ENCODE measurements at places on chromosomes 2 and 18.

DNA sequence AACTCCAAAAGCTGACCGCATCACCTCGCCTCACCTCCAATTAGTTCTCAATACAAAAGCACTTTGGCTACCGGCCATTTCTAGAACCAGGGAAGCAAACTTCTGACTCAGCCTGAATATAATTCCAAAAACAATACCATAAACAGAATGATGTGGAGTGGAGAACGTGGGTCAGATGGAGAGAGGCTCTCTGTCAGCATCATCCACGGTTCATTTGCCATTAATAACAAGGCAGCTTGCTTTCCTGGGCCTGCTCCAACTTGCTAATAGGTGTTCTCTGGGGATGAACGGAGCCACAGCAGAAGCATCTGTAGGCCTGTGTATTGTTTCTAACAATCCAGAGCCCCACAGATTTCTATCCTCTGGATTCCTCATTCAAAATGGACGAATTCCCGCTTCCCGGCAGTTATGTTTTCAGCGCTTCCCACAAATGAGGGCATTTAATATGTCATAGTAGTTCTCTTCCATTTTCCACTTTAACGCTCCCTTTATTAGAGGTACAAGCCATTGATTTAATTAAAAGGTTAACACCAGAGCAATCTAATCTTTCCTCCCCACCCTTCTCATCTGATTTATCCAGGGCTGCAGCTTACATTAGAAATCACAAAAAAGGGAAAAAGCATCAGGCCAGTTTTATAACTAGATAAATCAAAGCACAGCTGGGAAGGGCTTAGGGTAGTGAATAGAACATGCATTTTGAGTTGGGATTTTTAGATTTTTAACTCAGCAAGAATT, 23.2 kb upstream of the CNTNAP5 start:
- no peak for DNase-seq

DNA sequence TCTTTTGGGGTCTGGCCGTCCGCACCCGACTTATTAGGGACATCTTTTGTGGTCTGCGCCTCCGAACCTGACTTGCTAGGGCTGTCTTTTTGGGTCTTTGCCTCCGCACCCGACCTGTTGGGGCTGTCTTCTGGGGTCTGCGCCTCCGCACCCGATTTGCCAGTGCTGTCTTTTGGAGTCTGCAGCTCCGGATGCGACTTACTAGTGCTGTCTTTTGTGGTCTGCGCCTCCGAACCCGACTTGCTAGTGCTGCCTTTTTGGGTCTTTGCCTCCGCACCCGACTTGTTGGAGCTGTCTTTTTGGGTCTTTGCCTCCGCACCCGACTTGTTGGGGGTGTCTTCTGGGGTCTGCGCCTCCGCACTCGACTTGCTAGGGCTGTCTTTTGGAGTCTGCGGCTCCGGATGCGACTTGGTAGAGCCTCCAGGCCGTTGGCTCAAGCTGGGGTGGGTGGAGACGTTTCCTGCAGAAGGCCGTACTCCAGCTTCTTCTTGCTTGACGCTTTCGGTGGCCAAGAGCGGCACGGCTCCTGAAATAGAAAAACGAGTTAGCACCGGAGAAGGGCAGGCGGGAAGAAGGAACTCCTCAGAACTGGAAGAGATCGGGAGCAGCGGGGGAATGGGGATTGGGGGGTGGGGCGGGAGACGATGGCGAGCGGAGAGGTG, 498 bp downstream of the TGOLN2 start:
- peak; percentile 75 for DNase-seq

GRCh38 chr18:79422783-79423165, 27.0 kb downstream of the NFATC1 start:
- no peak for DNase-seq

DNA sequence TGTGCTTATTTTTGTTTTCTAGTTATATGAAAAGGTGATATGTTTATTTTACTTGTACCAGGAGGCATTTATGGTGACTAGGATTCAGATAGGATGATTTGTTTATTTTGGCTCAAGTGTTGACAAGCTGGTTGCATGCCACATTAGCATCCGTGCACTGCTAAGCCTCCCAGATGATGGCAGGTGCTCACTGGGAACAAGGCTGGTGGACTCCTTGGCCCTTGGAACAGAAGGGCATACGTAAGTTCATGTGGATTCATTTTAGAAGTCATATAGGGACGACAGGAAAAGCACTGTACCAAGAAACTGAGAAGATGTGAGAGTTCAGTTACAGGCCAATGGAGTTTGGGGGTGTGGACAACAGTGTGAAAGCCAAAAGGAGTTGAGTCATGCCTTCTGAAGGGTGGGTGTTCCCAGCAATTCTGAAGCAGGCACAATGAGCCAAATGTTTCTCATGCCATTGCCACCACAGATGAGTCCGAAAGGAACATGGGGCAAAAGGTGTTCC, 166.2 kb downstream of the PHLPP1 start:
- no peak for DNase-seq

GRCh38 chr2:128783896-128784295, 465.2 kb upstream of the HS6ST1 start:
- DNase-seq: no peak

- DNase-seq: no peak
Observed at GRCh38 chr2:189372688-189373257, 68.5 kb upstream of the WDR75 start.

- no peak for DNase-seq
Observed at GRCh38 chr2:65781756-65782155, 349.4 kb upstream of the SPRED2 start.

GRCh38 chr2:238941262-238941792, 93.4 kb downstream of the TWIST2 start:
- DNase-seq: no peak

- no peak for DNase-seq
Observed at GRCh38 chr2:50347358-50348044, 684.4 kb downstream of the NRXN1 start.

DNA sequence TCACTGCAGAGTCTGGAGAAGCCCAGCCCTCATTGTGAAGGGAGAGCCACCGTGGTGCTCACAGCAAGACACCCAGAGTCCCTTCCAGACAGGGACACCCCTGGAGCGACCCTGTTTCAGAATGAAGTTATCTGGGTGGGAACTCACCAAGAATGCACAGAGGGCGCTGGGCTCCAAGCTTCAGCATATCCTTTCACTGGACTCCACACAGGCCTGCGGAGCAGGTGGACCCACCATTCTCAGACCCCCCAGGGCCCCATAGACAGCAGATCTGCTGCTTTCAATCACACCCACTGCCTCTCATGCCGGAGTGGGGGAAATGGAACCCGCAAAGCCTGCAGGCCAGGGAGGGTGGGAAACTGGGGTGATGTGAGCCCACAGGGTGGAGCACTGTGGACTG, 87.8 kb downstream of the RRM2 start:
- DNase-seq: no peak

DNA sequence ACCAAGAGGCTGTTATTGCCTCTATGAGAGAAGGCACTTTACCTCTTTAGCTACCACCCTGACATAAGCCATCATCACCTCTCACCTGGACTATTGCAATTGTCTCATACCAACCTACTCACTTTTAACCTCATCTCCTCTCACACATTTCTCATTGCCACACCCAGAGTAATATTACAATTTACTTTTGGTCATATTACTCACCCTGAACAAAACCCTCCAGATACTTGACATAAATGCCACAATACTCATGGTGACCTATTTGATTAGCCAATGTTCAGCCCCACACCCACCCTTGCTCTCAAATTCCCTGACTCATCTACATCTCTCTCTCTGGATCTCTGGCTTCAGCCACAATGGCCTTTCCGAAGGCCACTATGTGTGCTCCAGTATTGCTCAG, 90.9 kb upstream of the CDH7 start:
- DNase-seq: no peak

DNA sequence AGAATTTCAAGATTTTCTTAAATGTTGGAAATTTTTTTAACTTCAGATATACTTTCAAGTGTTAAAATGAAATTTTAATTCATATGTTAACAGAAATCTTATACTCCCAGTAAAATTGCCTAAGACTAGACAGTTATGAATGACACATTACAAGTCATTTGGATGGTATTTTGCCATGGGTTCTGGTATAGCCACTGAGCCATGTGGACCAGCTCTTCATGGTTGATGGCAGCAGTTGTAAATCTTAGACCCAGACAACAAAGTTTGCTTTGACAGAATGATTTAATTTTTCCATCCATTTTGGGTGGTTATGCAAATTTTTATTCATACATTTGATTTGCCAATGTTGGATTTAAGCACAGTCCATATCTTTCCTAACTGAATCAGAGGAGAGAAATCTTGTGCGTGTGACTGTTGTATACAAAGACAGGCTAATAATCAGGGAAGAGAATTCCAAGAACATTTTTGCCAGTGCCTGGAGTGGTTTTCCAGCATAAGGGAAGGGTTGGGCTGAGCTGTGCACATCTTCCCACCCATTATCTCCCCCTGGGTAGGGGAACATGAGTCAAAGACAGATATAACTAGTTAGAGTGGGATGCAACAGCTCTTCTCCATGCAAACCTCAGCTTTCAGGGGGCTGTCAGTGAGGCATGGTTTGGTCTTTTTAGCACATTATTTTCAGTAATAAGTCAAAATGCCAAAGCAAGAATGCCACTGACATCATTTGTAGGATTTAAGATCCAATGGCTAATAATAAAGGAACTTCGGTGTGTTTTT, 28.1 kb upstream of the INPP4A start:
- DNase-seq: no peak

DNA sequence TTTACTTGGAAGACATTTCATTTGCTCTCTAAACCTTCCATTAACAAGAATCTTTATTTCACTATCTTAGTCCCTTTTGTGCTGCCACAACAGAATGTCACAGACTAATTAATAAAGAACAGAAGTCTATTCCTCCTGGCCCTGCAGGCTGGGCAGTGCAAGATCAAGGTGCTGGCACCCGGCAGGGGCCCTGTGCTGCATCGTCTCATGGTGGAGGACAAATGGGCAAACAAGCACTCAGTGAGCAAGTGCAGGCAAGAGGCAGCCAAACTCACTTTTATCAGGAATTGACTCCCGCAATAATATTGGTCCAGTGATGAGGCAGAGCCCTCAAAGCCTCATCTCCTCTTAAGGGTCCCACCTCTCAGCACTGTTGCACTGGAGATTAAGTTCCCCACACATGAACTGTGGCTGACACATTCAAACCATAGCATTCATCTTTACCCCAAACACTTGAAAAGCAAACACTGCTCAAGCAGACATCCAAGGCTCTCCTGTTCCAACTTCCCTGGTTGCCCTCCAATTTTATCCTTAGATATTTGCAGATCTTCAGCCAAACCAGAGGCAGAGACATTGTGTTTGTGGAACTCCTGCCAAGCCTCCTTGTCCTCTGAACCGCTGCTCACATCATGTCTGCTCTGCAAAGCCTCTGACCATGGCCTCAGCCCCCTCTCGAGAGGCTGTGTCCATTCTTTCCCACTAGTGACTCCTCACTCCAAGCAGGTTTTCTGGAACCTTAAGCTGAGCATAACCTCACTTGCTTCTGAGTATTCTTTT, 404.4 kb upstream of the SOX11 start:
- DNase-seq: no peak

DNA sequence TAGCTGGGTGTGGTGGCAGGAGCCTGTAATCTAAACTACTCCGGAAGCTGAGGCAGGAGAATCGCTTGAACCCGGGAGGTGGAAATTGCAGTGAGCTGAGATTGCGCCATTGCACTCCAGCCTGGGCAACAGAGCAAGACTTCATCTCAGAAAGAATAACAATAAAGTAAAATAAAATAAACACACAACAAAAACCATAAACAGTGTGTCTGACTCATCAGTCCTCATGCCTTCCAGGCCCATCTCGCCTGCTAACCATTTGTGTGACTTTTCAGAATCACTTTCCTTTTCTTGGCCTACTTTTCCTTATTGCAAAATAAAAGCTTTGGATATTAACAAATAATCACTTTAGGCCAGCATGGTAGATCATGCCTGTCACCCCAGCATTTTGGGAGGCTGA, 42.0 kb upstream of the ASXL2 start:
- DNase-seq: no peak

DNA sequence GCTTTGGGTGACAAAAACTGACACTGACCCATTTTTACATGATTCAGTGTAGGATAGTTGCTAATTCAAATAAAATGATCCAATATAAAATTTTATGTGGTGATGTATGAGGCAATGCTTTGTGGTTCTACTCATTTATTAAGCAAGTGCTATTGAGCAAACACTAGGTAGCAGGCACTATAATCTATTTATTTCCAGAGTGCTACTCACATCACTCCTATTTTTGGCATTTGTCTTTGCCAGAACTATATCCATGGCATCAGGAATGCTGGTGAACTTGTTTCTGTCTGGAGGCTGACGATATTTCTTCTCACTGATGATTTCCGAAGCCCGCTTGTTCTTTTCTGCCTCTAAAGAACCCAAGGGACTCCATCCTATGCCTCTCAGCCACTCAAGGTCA, 84.3 kb downstream of the NEB start:
- no peak for DNase-seq

- DNase-seq: no peak
Observed at GRCh38 chr2:134432435-134432883, 178.6 kb downstream of the MGAT5 start.

DNA sequence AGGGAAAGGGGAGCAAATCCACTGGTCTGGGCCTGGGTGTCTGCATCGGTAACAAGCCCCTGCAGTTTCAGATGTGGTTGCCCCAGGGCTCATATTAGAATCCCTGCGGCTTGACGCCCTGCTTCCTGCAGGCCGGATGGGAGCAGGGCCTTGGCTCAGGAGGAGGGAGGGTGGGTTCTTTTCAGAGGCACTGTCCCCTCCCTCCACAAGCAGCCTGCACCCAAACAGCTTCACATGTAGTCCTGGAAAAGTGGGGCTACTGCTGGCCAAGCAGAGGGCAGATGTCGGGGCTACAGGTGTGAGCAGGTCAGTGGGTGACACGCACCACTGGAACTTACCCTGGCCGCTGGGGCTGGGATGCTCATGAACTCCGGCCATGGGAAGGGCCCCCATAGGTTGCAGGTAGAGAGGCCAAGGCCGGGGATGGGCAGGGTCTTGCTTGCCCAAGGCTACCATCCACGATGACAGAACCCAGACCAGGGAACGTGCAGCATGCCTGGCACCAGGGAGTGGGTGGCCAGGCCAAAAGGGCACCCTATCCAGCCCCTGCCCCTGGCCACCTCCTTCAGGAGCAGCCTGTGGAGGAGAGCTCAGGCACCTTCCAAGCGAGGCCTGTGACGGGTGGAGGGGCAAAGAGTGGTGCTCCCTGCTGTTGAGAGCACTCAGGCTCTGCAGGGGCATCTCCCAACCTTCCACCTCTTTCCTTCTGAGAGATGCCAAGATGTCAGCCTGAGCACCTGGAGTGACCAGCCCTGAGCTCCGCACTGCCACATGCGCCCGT, 16.8 kb downstream of the ARID5A start:
- DNase-seq: no peak

DNA sequence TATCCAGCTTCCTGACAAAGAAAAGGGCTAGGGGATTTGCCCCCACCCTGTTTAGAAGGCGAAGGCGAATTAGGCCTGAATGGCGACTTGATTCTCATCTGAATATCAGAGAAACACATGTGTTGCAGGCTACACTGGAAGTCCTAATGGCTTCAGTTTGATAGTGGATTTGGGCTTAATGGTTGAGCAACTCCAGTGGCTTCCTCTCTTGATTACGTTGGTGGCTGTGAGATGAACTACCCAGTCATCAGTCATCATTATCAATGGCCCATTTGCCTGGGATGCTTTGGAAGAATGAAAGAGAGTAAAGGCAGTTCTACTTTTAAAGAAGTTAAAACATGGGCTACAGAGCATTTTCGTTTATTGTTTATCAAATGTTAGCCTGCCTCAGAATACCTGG, 60.9 kb upstream of the IL1R1 start:
- DNase-seq: no peak

- DNase-seq: no peak
Observed at GRCh38 chr2:119536707-119537106, 7.5 kb upstream of the CFAP221 start.
